CD4-positive, alpha-beta T cell treated with Interleukin-17A for 4 hours (primary cell): ENCODE measurements at places on chromosomes 12 and 14.

DNA sequence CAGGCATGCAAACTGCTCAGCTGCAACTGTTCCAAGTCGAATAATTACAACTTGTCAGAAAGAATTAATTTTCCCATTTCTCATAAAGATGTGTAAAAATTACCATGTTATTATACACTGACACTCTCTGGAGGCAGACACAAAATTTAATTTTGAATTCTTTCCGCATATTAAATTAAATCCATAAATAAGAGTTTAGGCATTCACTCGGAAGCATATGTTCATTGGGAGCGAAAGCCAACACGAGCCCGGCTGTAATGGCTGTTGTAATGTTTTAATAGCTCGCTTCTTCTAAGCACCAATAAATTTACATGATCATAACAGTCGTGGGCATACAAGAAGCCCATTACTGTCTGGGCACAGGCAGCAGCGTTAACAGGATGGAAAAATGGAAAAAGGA is 189.6 kb upstream of the SOX5 start:
- no peak for DNase-seq

DNA sequence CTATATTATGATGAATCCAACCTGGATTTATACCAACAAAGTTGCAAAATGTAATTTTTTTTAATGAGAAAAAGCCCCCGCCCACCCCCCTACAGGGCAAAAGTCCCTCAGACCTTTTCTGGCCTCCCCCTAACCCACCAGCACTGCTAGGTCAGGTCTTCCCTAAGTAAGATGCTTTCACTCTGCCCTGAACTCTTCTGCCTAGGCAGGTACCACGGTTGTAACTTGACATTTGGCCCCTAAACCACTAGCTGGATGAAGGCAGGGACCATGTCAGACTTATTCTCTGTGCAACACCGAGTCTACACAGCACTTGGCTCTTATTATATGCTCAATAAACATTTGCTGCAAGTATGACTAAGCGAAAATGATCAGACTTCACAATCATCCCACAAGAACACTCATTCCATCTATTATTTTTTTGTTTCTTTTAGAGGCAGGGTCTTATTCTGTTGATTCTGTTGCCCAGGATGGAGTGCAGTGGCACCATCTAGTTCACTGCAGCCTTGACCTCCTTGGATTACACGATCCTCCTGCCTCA is 63.2 kb downstream of the SPRING1 start:
- no peak for DNase-seq

- no peak for DNase-seq
These were observed 258.1 kb downstream of the PCNX1 start for GRCh38 chr14:71165121-71166031.

GRCh38 chr14:32713856-32714255 is 224.8 kb upstream of the NPAS3 start:
- DNase-seq, result no peak

DNA sequence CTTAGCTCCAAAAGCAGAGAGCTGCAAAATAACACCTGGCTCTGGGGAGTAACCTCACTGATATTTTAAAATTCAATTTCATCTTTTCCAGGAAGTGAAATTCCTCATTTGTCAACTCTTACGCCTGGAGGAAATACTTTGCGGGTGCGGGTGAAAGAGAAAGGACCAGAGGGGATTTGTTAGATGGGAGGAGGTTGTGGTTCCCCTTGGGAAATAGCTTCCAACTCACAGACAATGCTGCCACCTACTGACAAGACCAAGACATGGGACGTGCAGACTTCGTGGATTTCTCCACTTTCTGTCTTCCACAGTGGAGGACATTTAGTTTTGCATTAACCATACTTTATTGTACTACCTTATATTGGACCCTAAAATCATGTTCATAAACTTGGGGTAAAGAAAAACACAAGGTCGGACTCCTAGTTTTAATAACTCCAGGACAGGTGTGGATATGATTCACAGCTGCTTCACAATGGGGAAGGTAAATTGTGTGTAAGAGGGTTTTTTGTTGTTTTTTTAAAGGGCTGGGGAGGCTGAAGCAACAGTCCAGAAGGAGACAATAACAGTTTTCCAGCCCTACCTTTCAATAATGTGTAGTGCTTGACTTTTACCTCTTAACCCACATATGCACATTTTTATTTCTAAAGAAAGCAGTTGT is 10.8 kb downstream of the FBXL14 start:
- peak; percentile 75 for DNase-seq

- DNase-seq, result no peak
These were observed 22.5 kb upstream of the PDE3A start for GRCh38 chr12:20345866-20346265.

DNA sequence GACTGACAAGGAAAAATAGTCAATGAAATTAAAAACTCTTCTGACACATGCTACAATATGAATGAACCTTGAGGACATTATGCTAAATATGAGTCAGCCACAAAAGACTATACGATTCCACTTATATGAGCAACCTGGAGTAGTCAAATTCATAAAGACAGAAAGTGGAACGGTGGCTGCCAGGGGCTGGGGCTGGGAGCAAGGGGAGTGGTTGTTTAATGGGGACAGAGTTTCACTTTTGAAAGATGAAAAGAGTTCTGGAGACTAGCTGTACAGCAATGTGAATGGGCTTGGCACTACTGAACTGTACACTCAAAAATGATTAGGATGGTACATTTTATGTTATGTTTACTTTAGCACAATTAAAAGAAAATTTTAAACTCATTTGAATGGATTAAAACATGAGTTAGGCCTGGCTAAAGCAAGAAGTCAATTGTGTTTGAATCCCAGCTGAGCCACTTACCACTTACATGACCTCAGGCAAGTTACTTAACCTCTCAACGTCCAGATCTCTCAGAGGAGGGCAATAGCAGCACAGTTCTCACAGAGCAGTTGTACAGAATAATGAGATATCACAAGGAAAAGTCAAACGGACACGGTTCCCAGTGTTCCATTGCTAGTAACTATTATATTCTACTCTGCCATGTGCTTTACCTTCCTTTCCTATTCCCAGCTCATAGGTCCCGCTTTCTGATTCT is 102.5 kb downstream of the SPTSSA start:
- DNase-seq, result no peak

DNA sequence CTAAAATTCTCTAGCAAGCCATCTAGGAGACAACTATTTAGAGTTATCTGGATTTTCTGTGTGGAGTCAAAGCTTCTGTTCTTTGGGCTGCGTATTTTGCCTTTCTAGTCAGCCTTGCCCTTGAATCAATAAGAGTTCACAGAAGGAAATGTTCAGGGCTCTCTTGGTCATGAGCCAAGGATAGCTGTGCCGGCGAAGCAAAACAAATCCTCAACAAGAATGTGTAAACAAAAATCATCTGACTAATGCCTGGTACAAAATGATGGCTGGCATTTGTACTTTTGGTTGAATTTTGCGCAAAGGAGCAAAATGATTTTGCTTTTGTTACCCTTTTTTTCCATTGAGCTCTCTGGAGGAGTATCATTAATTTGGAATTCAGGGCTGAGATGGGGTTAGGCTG is 171.1 kb downstream of the DACT1 start:
- no peak for DNase-seq

- DNase-seq, result no peak
These were observed 44.5 kb upstream of the VPS33A start for GRCh38 chr12:122310626-122311333.

DNA sequence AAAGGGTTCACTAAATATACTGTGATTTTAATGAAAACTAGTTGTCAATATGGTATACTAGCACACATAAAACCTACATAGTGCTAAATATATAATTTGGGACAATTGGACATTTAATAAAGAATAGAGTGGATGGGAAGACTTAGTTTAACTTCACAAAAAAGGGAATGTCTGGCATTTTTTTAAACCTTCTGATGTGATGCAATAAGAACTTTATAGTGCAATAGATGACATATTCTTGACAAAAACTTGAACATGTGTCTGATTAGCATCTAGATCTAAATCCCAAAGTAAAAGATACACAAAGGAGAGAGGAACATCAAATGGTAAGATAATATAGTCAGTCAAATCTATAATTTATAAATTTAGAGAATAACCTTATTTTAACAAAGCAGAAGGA is 488.3 kb upstream of the SYT1 start:
- DNase-seq, result no peak

GRCh38 chr14:48323665-48324064 is 648.3 kb upstream of the MDGA2 start:
- no peak for DNase-seq

DNA sequence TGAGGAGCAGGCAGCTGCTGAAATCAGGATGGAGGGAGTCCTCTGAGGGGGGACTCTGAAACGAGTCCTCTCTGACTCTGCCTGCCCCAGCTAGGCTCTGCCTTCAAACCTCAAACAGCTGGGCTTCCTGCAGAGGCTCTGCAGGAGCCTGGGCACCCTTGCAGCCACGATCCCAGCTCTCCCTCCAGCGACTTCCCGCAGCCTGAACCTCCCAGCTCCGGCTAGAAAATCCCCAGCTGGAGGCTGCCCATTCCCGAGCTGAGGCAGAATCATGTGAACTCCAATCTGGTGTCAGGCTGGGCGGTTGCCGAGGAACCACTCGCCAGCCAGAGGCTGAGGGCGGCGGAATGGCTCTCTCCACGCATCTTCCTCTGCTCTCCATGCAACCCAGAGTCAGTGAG is at the start of gene GPR68:
GPR68 (minus strand) TSS at position 204 of the 401 bp plus-strand sequence. CDS start 9,654 bp downstream, outside the sequence.
- peak; percentile 63 for DNase-seq

DNA sequence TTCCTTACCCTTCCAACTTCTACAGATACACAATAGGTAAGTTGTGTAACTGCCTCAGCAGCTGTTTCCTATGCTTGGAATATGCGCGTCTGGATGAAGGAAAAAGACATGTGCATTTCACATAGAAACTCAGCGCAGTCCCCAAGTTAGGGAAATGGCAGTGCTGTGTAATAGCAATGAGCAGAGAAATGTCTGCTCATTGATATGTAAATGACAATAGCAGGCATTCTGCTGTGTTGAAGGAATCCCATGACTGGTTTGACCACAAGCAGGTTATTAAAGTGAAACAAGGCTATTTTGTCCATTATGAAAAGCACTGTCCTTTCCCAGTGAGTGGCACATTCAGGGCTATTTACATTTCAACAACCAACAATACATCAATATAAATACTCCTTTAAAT is 106.6 kb downstream of the BTG1 start:
- no peak for DNase-seq

GRCh38 chr12:120496413-120497340 is 764 bp downstream of the DYNLL1 start:
- DNase-seq, result peak; percentile 68

- DNase-seq, result no peak
These were observed 1137.1 kb downstream of the FSCB start for GRCh38 chr14:43369710-43370564.

DNA sequence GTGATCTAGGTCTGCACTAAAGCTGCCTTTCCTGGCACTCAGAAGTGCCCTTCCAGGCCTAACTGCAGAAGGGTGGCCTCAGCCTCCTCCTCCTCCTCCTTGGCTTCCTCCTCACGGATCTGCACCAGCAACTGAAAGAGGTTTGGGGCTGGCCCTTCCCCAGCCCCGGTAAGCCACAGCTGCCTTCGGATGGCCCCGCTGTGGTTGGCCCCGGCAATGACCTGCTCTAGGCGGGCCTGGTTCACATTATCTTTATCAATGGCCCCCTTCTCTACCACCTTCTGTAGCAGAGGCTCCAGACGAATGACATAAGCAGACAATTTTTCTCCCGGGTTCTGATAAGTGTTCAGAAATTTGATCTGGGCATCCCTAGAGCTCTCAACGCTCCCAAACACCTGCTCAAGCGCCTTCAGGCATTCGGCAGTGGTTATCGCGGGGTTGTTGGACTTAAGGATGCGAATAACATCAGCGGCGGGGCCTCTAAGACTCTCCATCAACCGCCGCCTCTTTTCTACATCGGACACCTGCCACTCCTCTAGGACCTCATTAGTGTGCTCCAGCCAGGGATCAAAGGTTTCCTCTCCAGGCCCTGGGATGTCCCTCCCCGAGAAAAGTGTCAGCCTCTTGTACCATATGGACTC is 1.5 kb downstream of the PNMA1 start:
- DNase-seq, result peak; percentile 37

GRCh38 chr14:74934041-74934440 is 11.0 kb upstream of the RPS6KL1 start:
- no peak for DNase-seq

GRCh38 chr12:27968972-27969623 is 3.4 kb downstream of the PTHLH start:
- no peak for DNase-seq

DNA sequence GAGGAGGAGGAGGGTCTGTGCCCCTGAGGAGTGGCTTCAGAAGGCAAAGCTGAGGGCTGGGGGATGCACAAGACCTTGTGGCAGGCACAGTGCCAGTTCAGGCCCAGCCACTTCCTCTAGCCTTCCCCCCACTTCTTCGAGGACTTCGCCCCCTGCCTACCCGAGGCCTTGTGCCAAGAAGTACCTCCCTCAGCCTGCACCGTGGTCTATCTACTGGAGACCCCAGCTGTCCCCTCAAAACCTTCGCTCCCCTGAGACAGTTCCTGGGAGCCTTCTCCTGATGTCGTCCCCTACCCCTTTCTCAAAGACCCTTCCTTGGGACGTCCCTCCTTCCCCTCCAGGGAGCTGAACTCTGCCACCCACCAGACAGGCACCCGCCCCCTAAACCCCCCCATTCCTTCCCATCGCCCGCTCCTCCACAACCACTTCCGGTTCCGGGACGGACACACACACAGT is 604 bp downstream of the ZNF384 start:
- DNase-seq, result peak; percentile 50

GRCh38 chr14:66401449-66402095 is 84.6 kb upstream of the CCDC196 start:
- no peak for DNase-seq

DNA sequence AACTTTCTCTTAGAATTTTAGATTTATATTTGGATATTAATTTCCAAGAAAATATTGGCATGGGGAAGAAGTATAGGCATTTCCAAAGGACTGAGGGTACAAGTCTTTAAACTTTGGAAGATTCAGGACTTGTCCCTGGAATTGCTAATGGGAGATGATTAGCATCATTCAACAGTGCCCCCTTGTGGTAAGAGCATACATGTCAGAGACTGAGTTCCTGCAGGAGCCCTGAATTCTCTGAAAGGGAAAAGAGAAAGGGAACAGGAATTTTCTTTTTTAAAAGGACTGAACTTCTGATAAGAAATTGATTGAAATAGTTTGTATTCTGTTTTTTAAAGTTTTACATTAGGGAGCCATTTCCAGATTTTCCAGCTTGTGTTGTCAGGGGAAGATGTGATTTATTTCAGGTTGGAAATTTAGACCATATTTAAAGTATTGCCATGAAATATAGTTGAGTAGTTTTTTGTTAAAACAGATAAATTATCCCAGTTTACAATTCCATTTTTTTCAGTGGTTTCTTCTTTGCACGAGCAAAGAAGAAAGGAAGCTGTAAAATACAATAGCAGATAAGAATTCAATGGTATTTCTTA is 44.0 kb upstream of the REP15 start:
- DNase-seq, result peak; percentile 53

DNA sequence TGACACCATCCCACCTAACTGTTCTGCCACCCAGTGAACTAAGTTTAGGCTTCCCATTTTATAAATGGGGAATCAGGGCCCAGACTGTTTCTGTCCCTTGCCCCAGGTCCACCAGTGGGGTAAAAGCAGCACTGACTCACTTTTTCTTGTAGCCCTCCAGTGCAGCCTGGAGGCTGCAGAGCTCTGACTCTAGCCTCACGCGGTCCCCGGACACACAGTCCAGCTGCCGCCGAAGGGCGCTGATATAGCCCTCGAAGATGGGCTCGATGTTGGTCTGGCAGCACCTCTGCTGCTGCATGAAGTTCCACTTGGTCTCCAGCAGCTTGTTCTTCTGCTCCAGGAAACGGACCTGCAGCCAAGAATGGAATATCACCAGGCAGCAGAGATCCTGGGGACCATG is 2.6 kb downstream of the KRT82 start:
- DNase-seq, result no peak
